ENCODE measurements at places on chromosomes 7 and 10.

DNA sequence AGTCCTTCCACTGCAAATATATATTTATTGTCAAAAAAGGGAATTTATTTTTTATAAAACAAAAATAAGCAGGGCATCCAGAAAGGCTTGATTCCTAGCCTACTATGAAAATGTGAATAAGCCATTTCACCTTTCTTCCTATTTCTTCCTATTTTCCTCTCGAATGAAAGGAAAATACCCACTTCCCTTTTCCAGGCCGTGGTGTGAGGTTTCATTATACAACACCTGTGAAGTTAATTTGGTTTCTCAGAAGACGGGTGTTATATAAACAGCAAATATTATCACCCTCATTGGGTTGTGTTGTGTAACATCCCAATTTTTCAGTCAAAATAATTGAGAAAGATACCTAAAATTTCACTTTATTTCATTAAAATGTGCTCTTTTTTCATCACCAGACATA is 214.3 kb downstream of the DGKB start:
- DNase-seq, result no peak

DNA sequence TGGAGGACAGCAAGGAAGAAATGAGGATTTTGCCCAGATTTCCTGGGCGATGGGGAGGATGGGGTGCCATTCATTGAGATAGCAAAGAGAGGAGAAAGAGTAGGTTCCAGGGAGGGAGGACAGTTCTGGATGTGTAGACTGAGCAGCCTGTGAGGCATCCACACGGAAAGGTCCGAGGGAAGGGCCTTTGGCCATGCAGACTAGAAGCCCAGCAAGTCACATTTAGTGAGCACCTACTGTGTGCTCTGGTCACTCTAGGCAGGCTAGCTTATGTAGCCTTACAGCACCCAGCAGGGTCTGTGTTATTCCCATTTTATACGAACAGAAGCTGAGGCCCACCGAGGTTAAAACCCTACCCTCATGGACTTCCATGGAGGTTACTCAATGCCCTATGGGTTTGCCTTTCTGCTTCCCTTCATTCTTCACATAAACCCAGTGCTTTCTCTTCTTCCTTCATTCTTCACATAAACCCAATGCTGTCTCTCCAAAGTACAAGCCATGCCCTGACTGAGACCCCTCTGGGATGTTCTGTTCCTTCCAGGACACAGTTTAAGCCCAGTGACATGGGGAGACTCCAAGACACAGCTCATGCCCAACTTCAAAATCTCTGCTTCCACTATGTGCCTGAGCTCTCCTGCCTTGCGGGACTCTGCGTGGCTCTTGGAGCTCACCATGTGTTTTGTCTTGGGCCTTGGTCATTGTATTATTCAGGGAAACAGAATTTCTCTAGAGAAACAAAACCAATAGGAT is 13.7 kb downstream of the IL2RA start:
- no peak for DNase-seq

DNA sequence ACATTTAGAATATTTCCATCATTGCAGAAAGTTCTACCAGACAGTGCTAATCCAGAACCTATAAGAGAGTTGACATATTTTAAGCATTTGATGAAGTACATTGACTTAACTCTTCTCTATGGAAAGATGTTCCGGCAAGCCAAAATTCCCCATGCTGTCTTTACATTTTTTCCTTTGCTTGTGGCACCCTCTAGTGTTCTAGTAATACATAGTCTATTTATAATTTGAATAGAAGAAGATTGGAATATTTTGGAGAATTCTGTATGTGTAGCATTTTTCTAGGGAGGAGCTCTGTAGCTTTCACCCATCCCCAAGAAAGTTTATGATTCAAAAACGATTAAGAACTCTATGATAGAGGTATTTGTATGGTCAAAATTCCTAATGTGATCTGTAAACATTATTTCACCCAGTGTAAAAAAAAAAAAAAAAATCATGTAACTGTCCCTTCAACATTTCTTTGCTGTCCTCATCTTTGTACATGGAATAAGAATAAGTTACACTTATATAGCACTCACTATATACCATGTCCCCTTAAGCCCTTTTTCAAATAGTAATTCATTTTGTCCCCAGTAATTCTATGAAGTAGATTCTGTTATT is 33.2 kb downstream of the NRF1 start:
- DNase-seq, result no peak

DNA sequence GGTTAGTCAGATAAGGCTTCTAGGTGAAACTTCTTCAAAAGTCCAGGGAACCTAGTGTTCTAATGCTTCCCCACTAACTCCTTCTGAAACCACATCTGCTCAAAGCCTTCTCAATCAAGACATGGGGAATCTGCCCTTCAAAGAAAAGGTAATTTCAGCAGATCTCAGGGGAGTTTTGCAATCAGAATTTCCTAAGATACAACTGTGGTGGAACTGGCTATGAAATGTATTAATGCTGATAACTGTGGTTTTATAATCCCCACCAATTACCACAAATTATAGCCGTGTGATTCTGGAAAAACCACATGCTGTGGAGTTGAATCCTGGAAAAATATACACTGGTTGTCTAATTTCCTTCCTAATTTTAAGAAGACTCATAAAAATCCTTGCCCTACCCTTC is 233.8 kb downstream of the SORCS1 start:
- no peak for DNase-seq

DNA sequence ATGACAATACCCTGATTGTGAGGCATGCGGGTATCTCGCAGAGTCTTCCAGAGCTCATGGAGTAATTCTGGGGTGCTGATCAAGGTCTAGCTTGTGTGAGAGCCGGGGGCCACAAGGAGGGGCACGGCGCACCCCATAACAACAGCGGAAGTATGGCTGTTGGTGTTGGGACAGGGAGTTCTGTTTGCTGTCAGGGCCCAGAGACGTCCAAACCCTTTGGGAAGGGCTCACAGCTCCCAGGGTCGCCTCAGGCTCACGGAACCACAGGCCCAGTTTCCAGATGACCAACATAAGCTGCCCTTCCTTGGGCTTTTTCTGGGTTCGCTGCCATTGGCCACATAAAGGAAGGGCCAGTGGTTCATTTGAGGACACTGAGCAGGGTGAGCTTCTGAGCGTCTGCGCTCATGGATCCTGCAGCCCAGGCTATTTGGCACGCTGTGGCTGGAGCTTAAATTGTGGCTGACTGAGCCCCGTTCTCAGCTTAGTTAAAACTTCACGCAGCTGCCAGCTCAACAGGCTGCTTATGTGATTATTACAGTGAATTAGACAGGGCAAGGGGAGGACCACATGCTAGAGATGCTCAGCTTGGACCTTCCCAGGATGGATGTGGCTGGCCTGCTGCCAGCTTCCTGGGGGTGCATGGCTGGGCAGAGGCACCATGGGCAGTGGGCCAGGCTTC is 92.3 kb downstream of the DNAJB6 start:
- no peak for DNase-seq

GRCh38 chr7:139908792-139909191 is 79.7 kb downstream of the TBXAS1 start:
- no peak for DNase-seq

DNA sequence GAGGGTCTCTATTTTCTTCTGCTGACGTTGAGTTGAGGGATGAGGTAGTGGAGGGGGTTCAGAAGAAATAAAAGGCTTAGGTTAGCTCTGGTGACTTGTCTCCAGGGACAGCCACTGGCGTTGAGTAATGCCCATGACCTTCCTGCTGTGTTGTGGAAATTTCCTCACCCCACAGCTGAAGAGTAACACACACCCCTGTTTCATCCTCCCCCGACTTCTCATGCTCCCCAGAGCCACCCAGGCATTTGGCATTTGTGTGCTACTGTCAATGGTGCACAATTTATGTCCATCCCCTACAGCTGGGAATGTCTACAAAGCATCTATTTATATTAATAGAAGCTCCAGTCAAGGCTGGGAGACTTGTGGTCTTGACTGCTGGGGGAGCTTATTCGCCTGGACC is 4.7 kb upstream of the TMEM72 start:
- no peak for DNase-seq

DNA sequence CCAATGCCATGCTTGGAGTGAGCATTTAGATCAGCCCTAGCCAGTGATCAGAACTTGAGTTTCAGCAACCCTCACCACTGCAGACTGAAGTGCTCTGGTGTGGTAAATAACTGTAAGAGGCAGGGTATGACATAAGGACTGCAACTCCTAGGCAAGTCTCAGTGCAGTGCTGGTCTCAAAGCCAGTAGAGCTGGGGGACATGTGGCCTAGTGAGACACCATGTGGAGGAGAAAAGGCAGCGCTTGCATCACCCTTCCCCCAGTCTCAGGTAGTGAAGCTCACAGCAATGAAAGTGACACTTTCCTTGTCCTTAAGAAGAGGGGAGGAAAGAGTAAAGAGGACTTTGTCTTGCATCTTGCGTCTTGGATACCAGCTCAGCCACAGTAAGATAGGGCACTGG is 386.8 kb upstream of the POT1 start:
- DNase-seq, result no peak

Measured in dorsolateral prefrontal cortex (tissue), 122 donors.